Stimulated activated CD8-positive, alpha-beta memory T cell treated with anti-CD3 and anti-CD28 coated beads, Interleukin-15, amount 100 ng/mL, for 1 hour (primary cell): ENCODE measurements at places on chromosomes 5 and 9.
A peak's percentile ranks its signal among the peaks of the same experiment; 100 is the strongest.

DNA sequence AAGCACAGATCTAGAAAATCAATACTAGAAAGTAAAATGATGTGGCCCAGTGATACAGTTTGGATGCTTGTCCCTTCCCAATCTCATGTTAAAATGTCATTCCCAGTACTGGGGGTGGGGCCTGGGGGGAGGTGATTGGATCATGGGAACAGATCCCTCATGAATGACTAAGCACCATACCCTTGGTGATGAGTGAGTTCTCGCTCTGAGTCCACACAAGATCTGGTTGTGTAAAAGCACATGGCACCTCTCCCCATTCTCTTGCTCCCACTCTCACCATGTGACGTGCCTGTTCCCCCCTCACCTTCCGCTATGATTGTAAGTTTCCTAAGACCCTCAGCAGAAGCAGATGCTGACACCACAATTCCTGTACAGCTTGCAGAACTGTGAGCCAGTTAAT, 234.2 kb upstream of the CDH6 start:
- no peak for DNase-seq

GRCh38 chr5:90226433-90227099, 183.0 kb downstream of the CETN3 start:
- no peak for DNase-seq

DNA sequence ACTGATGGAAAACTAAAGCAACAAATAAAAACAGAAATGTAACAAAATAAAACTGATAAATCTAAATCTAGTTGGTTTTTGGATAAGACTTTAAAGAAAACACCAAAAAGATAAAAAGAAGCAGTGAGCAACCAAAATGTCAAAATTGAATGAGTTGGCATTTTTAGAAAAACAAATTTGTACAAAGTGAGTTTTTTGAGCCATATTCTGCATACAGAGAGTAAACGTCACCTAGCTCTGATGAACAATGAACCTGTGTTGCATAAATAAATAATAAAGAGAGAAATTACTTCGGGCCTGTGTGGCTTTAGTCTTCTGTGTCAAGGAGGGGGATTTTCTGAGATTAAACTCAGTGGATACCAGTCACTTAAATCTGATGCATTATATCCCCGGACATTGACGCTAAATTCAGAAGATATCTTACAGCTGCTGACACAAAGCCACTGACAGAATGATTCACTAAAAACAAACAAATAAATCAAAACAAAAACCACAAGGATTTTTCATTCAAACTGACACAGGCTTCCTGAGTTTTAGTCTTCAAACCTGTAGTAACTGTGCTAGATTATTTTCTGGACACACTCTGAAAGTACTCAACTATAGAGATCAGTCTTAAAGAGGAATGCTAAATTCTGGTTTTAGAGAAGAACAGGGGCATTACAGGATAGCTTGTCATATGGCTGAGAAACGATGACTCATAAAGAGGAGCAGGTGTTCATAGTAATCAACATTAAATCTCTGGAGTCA, 403.5 kb upstream of the ST8SIA4 start:
- DNase-seq = no peak

- no peak for DNase-seq
Measured at GRCh38 chr5:139696894-139697658, 48.9 kb downstream of the CXXC5 start.

GRCh38 chr9:98251551-98251950, 3.9 kb downstream of the TBC1D2 start:
- DNase-seq = no peak

DNA sequence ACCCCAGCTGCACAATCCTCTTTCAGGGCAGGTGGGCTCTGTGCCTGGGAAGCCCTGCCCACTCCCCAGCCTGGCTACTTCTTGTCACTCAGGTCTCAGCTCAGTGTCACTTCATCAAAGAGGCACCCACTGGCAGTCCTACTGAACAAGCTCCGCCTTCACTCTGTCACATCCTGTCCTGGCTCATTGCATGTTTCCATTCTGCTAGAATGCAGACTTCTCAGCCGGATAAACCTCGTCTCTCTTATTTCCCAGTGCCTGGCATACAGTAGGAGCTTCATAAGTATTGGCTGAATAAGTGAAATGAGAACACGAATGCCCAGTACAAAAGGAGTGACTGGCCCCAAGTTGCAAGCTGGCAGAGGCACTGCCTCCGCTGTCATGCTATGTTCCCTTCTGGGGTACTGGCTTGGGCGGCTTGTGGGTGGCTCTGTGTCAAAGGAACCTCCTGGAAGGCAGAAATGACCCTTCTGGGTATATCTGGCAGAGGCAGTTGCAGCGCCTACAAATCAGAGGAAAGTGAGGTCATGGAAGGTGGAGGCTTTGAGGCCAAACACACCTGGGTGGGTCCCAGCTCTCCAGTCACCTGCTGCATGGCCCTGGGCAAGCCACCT, 98.3 kb upstream of the PHYKPL start:
- no peak for DNase-seq

- peak; percentile 48 for DNase-seq
Measured at GRCh38 chr5:143008809-143009521, 238.8 kb downstream of the ARHGAP26 start.

- DNase-seq = no peak
Measured at GRCh38 chr5:98464737-98465330, 308.6 kb upstream of the RGMB start.

DNA sequence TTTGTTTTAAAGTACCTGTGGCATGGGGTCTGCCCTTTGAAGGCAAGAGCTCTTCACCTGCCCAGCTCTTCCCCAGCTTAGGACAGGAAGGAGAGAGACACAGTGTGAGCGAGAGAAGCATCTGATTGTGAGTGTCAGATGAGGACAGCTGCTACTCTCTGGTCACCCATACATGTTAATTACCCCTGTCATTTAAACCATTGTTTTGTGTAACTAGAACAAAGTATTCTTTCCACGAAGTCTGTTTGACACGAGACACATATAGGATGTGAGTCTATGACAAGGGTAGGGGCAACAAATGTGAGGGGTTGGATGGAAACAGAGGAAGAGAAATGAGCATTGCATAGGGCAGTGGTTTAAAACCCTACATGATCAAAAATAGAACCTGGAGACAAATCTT, 3.0 kb upstream of the CD274 start:
- no peak for DNase-seq

DNA sequence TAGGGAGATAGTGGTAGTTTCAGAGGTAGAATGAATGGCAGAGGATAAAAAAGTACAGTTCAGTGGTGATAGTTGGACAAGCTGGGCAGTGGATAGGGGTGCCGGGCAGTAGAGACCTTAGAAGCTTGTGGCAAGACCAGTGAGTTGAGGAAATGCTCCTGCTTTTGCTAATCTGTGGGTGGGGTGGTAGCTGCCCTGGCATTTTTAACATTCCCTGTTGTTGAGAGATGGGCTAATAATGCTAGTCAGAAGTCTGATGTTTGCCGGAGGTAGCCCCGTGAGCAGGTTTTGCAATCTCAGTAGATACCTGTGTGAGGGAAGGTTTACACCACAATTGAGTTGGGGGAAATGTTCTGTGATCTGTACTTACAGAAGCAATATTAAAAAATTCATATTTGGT, 91.1 kb downstream of the TRIO start:
- DNase-seq = no peak

- DNase-seq = no peak
Measured at GRCh38 chr5:2163060-2163856, 280.5 kb upstream of the IRX4 start.

- DNase-seq = no peak
Measured at GRCh38 chr5:169290895-169291294, 10.0 kb downstream of the SLIT3 start.
